NCI-H748 treated with DMSO at 0.1 percent for 48 hours (cell line): ENCODE measurements at places on chromosomes 5 and 9.

DNA sequence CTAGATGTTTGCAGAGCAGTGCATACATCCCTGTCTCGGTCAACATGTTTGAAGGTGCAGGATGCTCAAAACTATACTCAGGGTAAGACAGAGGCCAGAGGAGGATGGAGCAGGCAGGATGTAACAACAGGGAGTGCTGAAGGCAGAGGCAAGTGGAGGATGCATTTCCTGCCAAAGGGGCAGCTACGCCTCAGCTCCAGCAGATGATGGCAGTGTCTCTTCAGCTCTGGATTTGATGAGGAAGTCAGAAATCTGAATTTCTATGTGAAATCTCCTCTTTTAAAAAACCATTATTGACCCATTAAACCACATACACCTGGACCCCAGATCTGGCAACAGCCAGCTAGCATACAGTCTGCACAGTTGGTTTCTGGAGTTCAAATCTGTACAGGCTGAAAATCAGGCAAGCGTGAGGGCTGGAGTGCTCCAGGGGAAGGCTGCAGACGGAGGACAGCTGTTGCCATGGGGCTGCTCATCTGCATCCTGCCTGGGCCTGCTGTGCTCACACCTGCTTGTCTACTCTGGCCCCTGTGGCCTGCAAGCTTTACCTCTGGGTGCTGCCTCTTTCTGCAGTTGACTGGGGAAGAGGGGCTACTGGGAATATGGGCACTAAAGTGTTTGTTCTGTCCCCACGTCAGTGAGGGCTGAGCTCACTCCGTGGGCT lies 152.9 kb upstream of the SLC28A3 start:
- DNase-seq, result no peak

DNA sequence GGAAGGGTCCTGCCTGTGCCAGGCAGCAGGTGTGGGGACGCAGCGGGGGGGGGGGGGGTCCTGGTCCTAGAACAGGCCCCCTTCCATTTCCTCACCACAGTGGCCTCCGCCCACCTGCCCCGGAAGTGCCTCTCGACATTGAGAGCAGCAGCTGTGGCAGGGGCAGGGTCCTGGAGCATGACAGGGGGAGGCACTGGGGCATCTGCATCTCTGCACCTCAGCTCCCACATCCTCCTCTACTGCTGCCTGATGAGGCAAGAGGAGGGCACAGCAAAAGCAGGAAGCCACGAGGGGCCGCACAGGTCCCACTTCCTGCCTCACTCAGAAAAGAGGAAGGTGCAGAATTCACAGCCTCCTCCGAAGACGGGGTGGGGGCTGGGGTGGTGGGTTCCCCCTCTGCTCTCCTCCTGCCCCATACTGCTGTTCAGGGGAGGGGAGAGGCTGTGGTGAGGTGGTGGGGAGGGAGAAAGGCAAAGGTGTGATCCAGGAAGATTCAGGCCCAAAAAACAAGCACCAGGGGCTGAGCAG lies 14.8 kb downstream of the AKNA start:
- DNase-seq, result no peak

DNA sequence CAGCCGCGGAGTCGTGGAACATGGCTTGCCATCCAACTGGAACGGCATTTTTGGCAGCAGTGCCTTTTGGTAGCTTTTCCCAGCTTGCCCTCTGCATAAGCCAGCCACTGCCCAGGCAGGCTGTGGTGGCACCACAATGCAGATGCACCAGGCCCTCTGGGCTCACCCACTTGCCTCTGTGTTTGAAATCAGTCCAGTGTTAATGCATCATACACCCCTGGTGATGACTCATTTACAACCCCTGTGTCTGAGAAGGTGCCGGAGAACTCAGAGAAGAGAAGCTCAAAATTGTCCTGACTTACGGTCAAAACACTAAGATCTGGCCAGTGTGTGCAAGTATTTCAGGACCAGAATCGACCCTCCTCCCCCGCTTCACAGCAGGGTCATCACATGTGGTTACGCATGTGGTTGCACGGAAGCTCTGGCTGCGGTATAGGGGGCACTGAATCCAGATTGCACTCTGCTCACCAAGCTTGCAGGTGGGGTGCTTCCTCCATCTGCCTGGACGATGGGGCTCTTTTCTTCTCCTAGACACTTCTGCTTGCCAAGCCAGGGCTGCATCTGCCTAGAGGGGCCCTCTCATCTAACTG lies 66.5 kb upstream of the SMIM15 start:
- DNase-seq, result no peak

DNA sequence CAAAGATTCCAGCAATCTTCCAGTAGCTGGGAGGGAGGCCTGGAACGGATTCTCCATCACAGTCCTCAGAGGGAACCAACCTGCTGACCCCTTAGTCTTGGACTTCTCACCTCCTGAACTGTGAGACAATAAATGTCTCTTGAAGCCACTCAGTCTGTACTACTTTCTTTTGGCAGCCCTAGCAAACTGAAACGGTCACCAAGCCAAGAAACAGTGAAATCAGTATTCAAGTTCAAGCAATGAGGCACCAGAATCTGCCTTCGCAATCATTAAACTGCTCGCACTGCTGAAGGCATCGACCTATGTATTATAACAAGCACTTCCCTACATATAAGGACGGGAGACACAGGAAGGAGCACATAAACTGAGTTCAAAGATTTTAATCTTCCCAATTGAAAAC lies 120.6 kb upstream of the PUM3 start:
- no peak for DNase-seq

- no peak for DNase-seq
Observed at GRCh38 chr5:123485275-123485674, 26.7 kb upstream of the CSNK1G3 start.
